ENCODE measurements at places on chromosomes 7 and 10. TPM values are rescaled to one million over a fixed set of nuclear protein-coding genes. Genes with fewer than 3 reads are reported as not detected.

Gene PIP
- total RNA-seq, result not detected

Gene CYP3A7
- not detected for total RNA-seq

Gene PALD1
- 0.07 TPM for total RNA-seq

Gene PPP1R9A
- total RNA-seq, result not detected

Gene RADIL
- 0.07 TPM for total RNA-seq

Gene ABCB4
- not detected for total RNA-seq

Gene NRG3
- total RNA-seq, result not detected

Gene BCL7B
- 45.4 TPM for total RNA-seq

Gene HOXA4
- 0.82 TPM for total RNA-seq

Gene PARP12
- 67.0 TPM for total RNA-seq

Gene AZGP1
- 0.71 TPM for total RNA-seq

Gene TAS2R41
- total RNA-seq, result not detected

Gene TDRD1
- not detected for total RNA-seq

Gene LRRC18
- not detected for total RNA-seq

Gene RABGEF1
- total RNA-seq, result 31.7 TPM

Gene ELN
- total RNA-seq, result not detected

Gene PFKP
- 186 TPM for total RNA-seq
